Lung (tissue), 17 donors: ENCODE measurements at places on chromosomes 4 and X. TPM values are rescaled to one million over a fixed set of nuclear protein-coding genes. Genes with fewer than 3 reads are reported as not detected.

The PABPC1L2A gene
- not detected for total RNA-seq

The SLITRK2 gene
- 1.2 TPM for total RNA-seq

The MAB21L2 gene
- 0.09 TPM for total RNA-seq

The TMPRSS11A gene
- not detected for total RNA-seq

The GLOD5 gene
- 1.6 TPM for total RNA-seq

The DIPK2B gene
- 31.9 TPM for total RNA-seq

The FRMD7 gene
- total RNA-seq: not detected

The MND1 gene
- 0.94 TPM for total RNA-seq

The CXXC4 gene
- total RNA-seq: 6.7 TPM

The CYLC1 gene
- not detected for total RNA-seq

The ABHD18 gene
- 16.4 TPM for total RNA-seq

The PNPLA4 gene
- total RNA-seq: 13.5 TPM

The NOX1 gene
- total RNA-seq: 0.12 TPM
